ENCODE measurements at places on chromosomes 16 and 17.

GRCh38 chr16:52076332-52076731 lies 470.6 kb downstream of the TOX3 start:
- DNase-seq = no peak

- DNase-seq = no peak
These were observed 35.8 kb downstream of the NF1 start for GRCh38 chr17:31130286-31131224.

- DNase-seq = no peak
These were observed 169.8 kb downstream of the LAT start for GRCh38 chr16:29154676-29155121.

- DNase-seq = no peak
These were observed 92.2 kb upstream of the CDH11 start for GRCh38 chr16:65213866-65214595.

- DNase-seq = no peak
These were observed 20.4 kb upstream of the BAHCC1 start for GRCh38 chr17:81374890-81375289.

GRCh38 chr16:65336160-65336559 lies 214.3 kb upstream of the CDH11 start:
- DNase-seq = no peak

DNA sequence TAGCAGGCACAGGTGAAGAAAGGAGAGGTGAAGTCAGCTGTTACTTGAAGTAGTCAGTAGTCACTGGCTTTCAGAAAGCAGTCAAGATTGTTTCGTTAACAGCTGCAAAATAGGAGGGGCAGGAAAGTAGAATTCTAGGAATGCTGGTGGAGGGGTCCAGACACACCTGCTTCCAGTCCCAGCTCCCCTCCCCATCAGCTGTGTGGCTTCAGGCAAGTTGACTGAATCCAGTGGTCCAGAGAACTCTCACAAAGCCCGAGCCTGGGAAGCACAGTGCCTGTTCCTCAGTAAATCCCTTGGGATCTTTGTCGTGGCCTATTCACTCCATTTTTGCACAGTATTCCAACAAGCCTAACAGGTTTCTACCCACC lies 4.6 kb upstream of the SOCS1 start:
- no peak for DNase-seq

DNA sequence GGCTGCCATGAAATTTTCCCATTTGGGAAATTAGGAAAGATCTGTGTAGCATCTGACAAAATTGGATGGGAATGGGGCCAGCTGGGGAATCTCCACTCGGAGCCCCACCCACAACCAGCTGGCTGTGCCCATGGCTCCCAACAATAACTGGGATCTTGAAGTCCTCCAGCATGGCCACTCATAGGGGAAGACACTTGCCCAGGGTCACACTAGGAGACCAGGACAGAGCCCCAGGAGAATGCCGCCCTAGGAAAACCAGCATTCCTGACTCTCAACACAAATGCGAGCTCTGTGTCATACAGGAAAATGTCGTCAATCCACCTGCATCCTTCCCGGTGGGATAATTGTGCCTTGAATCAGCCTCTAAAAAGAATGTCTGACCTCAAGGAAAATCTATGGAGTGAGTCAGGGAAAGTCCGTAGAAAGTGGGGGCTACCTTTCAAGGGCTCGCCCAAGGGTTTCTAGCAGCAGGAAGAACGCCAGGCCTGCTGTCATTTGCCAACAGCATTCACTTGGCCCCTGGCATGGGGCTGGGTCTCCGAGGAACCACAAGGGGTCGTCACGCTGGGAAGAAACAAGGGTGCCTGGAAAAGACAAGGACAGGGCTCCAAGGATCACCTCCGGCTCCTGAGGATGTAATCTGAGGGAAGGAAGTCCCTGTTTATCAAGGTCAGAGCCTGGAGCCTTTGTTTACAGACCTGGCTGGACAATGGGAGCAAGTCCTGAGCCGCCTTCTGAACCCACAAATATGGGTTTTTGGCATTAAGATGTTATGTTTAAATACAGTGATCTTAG lies 15.9 kb downstream of the CDH5 start:
- no peak for DNase-seq

- no peak for DNase-seq
These were observed 459.7 kb downstream of the SOX9 start for GRCh38 chr17:72580321-72581127.

- DNase-seq = no peak
These were observed 806 bp downstream of the MRM1 start for GRCh38 chr17:36602030-36602748.

GRCh38 chr17:15012351-15012980 lies 252.7 kb downstream of the PMP22 start:
- DNase-seq = no peak

- no peak for DNase-seq
These were observed 9.0 kb downstream of the CUEDC1 start for GRCh38 chr17:57945996-57946797.

GRCh38 chr17:55069983-55070529 lies 101.5 kb downstream of the STXBP4 start:
- no peak for DNase-seq

All from T-helper 22 cell (primary cell).